Stimulated activated CD4-positive, alpha-beta T cell treated with anti-CD3 and anti-CD28 coated beads, Interleukin-1b, Interleukin-23, amount 100 ng/mL, for 4 hours (primary cell): ENCODE measurements at places on chromosomes 11 and 22.

GRCh38 chr11:94020777-94021481 is at the start of gene HEPHL1:
TSS of gene HEPHL1 (plus strand) at chr11:94021354. CDS start at chr11:94021369, 15 bp downstream.
- no peak for DNase-seq

DNA sequence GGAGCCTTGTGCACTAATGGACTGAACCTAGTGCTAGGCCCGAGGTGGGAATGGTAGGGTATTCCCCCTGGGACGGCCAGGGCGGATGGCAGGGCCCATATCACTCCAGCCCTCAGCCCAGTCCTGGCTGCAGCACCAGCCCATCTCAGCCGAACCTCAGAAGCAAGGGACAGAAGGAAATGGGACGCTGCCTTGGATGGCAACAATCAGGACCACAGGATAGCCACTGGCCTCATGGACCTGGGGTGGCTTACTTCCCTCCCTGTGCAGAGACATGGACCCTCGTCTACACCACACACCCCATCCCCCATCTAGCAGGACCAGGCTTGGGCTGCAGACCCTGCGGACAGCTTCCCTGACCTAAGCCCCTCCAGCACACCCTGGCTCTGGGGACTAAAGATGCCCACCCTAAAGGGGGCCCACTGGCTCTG is 24.1 kb downstream of the ARVCF start:
- DNase-seq: no peak

GRCh38 chr11:85697747-85698146 is 11.8 kb upstream of the CCDC89 start:
- no peak for DNase-seq

DNA sequence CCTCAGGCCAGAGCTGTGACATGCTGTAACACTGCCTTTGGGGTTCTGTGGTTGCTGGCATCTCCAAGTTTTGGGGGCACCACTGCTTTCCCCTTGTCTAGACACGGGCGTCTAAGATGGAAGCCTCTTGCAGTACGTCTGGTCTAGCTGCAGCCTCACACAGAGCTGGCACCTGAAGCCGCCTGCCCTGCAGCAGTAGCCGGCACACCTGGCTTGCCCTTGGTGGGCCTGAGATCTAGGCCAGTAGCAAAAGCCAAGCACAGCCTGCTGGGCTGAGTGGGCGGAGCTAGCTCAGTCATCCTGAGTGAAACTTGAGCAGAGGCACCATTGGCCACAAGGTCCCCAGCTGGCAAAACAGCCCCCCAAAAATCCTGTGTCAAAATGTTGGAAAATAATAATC is 154.2 kb downstream of the DLG2 start:
- no peak for DNase-seq

DNA sequence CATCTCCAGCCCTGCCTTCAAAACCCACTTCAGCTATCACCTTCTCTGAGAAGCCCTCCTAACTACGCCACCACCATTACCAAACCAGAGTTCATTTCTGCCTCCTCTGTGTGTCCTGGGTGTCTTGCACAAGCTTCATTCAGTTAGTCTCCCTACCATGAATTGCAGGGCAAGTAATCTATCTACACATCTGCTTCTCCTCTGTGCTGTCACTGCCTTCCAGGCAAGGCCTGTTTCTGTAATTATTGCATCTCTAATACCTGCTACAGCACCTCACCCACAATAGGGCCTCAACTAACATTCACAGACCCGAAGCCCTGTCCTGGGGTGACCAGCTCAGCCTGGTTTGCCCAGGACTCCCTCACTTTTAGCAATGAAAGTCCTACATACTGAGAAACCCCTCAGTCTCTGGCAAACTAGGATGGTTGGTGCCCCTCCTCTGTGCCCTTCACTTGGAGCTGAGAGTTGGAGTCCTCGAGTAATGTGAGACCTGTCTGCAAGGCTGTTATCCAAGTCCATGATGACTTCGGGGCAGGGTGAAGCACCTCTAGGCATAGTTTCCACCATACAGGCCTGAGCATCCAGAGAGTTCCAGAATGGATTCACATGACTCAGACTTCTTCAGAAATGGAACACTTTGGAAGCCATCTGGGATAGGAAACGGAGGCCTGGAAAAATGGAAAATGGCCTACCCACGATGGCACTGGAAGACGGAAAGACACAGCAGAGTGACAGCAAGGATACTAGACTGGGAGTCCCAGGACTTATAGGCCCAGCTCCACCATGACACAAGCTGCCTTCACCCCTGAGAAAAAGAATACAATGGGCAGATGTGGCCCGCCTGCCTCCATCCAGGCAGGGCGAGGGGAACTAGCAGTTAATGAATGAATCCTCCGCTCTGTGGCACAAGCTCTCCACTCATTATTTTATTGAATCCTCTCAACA is 269.3 kb downstream of the BUD13 start:
- DNase-seq: no peak

GRCh38 chr11:122732342-122733315 is 77.1 kb downstream of the UBASH3B start:
- no peak for DNase-seq

DNA sequence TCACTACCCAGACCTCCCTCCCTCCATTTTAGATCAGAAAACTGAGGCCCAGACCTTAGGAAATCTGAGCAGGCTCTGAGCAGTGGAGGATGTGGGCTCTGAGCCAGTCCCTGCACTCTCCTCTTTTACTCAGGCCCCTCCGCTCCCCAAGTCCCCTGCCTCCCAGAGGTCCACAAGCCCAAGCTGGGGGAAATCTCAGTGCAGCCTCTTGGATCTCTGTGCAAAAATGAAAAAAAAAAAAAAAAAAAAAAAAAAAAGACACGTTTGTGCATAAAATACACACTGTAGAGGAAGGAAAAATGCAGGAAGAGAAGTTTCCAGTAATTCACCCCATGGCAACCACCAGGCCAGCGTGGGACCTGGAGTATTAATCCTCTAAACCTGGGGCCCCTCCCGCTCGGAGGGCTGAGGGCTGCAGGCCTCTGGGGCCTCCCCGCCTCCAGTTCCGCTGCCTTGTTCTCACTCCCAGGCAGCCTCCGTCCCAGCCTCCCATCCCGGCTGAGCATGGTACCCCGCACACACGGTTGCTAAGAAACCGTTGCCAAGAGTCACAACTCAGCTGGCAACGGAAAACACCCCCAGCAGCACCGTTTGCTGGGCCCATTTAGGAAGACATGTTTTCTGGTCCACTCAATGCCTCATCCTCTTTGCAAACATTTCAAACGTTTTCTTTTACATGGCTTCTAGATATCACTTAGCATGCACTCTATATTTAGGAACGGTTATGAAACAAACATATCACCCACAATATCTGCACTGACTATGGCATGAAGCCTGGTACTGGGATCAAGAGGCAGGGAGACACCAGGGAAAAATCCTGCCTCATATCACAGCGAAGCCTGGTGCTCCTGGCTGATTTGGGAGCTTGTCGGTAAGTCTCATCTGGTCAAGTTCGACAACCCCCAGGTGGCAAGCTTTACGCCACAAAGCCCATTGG is 227.5 kb downstream of the CTTN start:
- DNase-seq: no peak
